ENCODE measurements at places on chromosomes 6 and 20.

DNA sequence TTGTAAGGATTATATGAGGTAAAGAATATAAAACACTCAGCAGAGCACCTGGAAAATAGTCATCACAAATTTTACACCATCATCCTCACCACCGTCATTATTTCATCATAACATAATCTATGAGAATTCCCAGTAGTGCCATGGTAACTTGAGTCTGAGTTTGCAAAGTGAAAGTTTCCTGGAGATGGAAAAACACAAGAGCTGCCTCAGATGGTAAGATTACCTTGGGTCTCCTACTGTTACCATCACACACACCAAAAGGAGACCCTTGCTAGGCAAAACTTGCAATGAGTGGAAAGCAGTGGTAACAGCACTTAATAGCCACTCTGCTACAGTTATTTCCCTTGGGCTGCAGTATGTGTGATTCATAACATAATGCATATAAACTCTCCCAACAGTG, 589.8 kb downstream of the RNF144B start:
- no peak for DNase-seq

DNA sequence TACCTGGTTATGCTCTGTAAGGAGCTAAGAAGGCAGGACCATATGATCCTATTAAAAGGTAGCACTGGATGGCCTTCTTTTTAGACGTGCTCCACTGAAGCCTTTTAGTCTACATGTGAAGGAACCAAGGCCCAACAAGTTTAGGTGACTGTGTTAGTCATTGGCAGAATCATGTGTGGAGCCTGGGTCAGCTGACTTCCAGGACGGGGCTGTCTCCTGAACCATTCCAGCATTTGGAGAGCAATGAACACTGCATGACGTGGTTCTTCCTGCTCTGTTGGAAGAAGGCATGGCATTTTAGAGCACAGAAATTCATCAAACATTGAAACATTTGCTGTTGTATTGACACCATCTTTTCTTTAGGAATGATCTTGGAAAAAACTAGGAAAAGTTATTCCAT, 87.8 kb upstream of the TIAM2 start:
- no peak for DNase-seq

DNA sequence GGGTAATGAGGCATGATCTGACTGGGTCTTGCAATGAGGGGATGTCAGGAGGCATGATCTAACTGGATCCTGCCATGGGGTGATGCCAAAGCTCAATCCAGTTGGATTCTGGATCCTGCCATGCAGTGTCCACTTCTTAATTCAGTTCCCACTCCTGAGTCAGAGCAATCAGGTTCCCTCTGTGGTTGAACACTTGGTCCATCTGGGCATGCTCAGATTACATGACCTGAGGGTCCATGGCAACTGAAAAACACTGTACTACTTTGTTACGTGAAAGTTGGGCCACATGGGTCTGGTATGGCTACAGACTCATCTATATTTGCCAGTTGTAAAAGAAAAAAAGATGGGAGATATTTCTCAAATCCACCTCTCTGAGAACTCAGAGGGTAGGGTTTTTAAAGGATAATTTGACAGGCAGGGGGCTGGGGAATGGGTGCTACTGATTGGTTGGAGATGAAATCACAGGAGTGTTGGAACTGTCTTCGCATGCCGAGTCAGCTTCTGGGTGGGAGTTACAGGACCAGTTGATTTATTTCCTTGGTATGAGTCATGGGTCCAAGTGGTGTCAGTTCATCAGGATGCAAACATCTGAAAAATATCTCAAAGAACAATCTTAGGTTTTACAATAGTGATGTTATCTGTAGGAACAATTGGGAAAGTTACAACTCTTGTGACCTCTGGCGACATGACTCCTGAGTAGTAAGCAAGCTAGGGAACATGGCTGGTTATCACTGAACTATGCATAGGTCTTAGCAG, 21.6 kb downstream of the C6orf163 start:
- DNase-seq: no peak

DNA sequence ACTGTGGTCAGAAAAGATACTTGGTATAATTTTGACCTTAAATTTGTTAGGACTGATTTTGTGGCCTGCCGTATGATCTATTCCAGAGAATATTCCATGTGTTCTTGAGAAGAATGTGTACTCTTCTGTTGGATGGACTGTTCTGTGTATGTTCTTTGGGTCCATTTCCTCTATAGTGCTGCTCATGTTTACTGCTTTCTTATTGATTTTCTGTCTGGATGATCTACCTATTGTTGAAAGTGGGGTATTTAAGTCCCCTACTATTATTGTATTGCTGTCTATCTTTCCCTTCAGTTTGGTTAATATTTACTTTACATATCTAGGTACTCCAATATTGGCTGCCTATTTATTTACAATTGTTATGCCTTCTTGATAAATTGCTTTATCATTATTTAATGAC, 298.4 kb downstream of the BCKDHB start:
- no peak for DNase-seq

- DNase-seq: no peak
Observed at GRCh38 chr20:55415567-55416142, 589.7 kb downstream of the CBLN4 start.

DNA sequence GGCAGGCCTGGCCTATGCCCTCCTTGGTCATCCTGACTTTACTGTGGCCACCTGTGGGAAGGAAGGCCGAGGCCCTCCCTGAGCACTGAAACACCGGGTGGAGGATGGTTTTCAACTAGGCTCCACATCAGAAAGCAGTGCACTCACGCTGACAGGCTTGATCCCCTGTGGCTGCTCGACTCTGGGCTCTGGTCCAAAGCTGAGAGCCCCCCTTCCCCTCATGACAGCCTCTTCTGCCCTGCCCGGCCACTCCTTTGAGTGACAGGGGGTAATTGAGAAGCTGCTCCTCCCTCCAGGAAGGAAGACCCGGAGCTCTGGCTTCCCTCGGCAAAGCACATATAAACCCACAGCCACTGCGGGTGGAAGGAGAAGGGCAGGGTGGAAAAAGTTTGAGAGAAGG, 43.6 kb downstream of the MUC22 start:
- DNase-seq: no peak

- DNase-seq: no peak
Observed at GRCh38 chr20:47273591-47274235, 82.8 kb downstream of the ZMYND8 start.

- no peak for DNase-seq
Observed at GRCh38 chr6:45477790-45478189, 100.1 kb upstream of the SUPT3H start.

DNA sequence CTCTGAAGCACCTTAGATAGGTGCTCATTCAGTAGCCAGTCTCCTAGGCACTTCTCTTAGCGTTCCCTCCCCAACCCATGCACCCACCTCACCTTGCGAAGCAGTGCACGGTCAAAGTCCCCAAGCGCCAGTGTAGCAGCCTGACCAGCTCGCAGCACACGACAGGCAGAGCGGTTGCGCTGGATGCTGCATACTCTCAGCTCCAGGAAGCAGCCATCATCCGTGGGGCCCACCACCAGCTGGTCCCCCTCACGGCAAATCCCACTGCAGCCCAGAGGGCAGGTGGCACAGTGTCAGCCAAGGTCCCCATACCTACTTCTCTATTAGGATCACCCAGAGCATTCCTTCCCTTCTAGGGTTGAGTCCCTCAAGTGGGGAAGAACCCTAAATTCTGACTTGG, 6.5 kb downstream of the GTPBP2 start:
- no peak for DNase-seq

DNA sequence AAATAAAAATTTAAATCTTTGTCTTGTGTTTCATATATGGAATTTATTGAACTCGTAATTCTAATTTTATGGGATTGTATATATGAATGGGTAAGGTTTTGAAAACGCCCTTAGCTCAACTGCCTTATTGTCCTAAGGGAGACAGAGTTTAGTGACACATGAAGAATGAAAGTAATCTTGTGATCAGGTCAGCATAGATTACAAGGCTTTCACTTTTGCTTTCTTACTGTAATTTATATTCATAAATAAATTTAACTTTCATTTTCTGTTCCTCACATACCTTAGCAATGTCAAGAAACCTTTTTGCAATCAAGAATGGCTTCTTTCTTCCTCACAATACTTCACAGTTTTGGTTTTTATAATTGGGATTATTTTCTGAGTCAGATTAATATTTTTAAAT, 14.4 kb downstream of the KPNA5 start:
- no peak for DNase-seq

GRCh38 chr6:155117785-155118184, 122.7 kb downstream of the TIAM2 start:
- no peak for DNase-seq

DNA sequence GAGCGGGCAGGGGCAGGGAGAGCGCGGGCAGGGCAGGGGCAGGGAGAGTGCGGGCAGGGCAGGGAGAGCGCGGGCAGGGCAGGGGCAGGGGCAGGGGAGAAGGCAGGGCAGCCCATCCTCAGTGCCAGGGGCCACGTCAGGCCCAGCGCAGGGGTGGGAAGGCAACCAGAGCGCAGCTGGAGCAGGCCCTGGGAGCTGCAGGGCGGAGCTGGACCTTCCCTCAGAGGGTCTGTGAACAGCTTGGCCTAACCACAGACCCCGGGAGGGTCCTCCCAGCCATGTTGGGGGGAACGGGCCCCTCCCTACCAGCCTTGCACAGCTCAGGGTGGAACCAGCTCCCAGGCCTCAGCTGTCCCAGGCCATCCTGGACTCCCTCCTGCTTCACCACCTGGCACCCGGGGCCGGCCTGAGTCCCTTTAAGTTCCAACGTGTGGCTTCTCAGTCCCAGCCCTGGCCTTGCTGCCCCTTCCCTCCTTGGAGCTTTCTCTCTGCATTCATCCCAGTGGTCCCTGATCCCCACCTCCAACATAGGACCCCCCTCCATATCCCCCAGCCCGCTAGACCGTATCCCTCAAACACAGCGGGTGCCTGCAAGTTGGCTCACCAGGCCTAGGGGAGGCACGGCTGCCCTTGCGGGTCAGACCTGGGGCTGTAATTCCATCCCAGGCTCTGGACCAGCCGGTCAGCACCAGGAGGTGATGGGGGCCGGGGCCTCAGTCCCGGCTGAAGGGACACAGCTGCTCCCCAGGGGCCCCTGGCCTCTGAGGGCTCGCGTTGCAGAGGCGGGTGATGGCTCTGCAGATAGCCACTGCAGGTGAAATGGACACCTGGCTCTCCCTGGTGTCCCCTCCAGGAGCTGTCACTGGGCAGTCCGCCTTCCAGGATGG, 5.6 kb upstream of the ZBTB46 start:
- DNase-seq: no peak

DNA sequence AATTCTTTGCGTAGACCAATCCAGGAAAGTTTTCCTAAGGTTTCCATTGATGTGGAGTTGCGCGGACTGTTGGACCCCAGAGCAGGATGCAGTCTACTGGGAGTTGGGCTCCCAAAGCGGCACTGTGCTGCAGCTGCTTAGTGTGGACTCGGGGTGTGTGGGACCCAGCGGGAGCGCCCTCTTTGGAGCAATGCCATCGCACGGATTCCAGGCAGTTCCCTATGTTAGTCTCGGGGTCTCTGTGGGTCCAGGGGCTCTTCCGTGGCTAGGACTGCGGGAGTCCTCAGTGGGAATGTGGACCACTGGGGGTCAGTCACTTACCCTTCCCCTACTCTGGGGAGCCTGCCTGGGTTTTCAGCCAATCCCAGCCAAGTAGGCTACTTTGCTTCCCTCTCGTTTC, 151.7 kb upstream of the OLIG3 start:
- DNase-seq: no peak

GRCh38 chr6:54403096-54403495, 94.9 kb downstream of the TINAG start:
- no peak for DNase-seq

GRCh38 chr6:5723841-5724691, 282.7 kb downstream of the NRN1 start:
- DNase-seq: no peak

DNA sequence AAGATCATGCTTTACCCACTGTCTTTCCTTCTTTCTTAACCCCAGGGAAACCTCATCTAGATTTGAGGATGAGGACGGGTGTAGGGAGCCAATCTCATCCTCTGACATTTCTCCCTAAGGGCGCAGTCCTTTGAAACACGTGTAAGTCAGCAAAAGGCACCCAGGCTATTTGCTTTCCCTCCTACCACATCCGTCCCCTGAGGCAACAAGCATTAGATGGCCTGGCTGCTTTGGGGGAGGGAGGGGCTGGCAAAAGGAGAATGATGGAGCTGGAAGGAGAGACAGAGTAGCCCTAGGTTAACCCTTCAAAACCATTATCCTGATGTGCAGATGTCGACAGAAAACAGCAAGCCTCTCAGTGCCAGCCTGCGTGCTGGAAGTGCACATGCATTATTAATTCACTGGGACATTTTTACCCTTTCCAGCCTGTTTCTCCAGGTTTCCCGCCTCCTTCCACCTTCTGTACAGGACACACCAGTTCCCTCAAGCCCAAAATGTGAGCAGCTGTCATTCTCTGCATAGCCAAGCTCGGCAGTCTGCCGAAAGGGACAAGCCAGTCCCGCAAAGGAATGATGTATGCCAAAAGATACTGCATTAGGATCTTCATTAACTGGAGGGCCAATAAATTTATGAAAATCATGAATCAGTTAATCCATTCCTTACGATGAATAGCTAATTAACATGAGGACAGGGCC, 547.2 kb downstream of the CD83 start:
- DNase-seq: no peak

DNA sequence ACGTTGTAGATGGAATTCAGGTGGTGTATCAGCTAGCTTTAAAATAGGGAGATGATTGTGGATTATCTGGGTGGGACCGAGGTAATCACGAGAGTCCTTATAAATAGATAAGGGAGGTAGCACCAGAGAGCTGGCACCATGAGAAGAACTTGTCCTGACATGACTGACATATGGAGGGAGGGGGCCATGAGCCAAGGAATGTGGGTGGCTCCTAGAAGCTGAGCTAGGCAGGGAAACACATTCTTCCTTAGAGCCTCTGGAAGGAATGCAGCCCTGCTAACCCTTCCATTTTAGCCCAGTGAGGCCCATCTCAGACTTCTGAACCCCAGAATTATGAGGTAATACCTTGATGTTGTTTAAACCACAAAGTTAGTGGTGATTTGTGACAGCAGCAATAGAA, 321.1 kb upstream of the SULF2 start:
- DNase-seq: no peak

- DNase-seq: no peak
Observed at GRCh38 chr6:159842035-159842434, 42.0 kb downstream of the PNLDC1 start.

DNA sequence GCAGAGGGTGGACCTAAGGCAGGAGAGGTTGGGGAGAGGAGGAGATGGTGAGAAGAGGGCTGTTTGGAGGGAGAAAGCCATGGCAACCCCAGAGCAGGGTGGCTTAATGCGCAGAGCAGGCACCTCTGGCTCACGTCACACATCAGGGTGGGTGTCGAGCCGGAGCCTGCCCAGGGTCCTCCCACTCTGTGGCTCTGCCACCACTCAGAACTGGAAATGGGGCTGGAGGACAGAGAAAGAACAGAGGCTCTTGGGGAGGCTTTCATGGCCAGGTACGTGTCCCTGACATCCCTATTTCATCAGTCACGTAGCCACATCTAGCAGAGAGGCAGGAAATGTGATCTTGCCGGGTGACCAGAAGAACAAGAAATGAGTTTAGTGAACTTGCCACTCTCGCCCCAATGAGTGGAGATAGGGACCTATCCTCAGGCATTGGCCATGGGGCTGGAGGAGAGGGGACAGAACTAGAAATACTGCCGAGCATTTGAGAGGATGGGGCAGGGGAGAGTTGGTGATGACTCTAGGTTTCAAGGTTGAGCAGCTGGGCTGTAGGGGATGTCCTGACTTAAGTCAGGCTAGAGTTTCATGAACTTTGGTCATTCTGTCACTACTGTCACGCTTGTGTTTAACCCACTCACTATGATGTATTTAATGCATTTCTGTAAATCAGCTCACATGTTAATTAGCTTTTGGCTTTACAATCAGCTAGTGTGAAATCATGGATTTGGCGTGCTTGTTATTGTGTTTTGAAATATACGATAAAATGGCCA, 52.7 kb downstream of the CDH26 start:
- no peak for DNase-seq

Data from stimulated activated CD8-positive, alpha-beta memory T cell treated with anti-CD3 and anti-CD28 coated beads, Interleukin-15, amount 100 ng/mL, for 4 hours (primary cell).